ENCODE measurements at places on chromosomes 6 and 20.
A peak's percentile ranks its signal among the peaks of the same experiment; 100 is the strongest.

DNA sequence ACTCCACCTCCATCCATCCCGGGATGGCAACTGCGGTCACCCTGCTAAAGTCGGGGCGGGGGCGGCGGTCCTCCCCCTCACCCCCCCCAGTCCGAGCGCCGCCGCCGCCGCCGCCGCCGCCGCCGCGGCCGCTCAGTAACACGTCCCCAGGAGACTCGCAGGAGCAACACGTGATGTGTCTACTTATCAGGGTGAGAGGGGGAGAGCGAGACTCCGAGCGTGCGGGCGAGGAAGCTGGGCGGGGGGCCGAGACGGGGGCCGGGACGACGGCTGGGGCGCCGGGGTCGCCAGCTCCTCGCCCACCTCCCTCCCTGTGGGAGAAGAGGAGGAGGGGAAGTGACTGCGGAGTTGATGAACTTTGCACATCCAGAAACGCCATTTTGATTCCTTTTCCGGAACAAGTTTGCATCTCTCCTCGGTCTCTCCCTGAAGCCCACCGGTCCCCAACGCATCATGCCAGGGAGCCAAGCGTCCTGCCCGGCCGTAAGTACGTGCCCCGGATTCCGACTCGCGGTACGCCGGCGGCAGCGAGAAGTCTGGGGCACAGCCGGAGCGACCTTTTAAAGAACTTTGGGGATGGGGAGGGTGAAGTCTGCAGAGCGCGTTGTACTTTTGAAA lies at the start of gene RREB1:
TSS of gene RREB1 (plus strand) at position 384 of the 618 bp plus-strand sequence. CDS start 73,951 bp downstream, outside the sequence.
- DNase-seq, result peak; percentile 63

GRCh38 chr20:59032713-59033059 lies 551 bp upstream of the ATP5F1E start:
- DNase-seq, result no peak

DNA sequence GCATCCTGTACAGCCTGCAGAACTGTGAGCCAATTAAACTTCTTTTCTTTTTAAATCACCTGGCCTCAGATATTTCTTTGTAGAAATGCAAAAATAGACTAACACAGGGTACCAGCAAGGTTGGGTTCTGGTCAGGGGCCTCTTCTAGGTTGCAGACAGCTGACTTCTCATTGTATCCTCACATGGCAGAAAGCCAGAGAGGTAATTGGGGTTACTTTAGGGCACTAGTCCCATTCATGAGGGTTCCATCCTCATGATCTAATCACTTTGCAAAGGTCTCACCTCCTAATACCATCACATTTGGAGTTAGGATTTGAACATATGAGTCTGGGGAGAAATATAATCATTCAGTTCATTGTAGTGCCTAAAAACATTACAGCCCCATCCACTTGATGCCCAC lies 101.5 kb downstream of the LCA5 start:
- DNase-seq, result no peak

GRCh38 chr6:151290877-151291721 lies 51.3 kb downstream of the AKAP12 start:
- DNase-seq, result no peak

DNA sequence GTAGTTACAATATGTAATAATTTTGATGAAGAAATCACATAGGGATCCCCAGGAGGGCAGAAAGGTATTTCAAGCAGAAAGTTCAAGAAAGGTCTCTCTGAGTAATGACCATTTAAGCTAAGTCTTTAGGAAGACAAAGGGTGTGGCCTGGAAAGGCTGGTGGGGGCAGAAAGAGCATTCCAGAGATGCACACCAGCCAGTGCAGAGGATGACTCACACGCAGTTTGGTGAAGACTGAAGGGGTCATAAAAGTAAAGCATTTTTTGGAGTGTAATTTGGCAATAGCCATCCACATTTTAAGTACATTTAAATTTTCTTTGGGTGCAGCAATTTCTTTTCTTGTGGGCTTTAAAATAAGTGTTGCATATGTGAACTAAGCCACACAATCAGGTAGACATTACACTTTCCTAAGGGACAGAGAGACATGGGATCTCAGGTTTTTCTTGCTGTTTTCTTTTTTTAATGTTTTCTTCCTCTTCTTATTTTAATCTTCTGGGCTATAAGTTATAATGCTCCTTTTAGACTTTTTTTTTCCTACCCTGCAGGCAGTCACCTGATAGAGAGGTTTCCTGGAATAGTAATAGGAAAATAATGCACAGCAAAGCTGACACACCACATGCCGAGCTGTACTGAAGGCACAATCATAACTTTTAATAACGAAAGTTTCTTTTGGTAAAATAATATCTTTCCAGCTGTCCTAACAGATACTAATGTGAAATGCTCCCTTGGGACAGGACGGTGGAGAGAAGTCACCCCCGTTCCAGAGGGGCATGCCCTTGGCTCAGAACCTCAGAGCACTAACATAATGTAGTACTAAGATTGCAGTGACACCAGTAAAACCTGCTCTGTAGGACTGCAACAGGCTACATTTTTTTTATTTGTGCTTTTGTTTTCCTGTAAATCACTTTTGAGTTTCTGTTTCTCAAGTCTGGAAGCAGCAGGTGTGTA lies 49.6 kb upstream of the PTPRK start:
- no peak for DNase-seq

GRCh38 chr6:96015518-96016333 lies at the start of gene FUT9:
Gene FUT9 (plus strand): TSS chr6:96015974. CDS start chr6:96203156, 187,182 bp downstream.
- peak; percentile 2 for DNase-seq

- DNase-seq, result no peak
These were observed 33.3 kb upstream of the THBS2 start for GRCh38 chr6:169286961-169287360.

- DNase-seq, result no peak
These were observed 8.9 kb downstream of the ESF1 start for GRCh38 chr20:13775867-13776266.

- DNase-seq, result no peak
These were observed 57.3 kb downstream of the UBE2V1 start for GRCh38 chr20:50055524-50056083.

DNA sequence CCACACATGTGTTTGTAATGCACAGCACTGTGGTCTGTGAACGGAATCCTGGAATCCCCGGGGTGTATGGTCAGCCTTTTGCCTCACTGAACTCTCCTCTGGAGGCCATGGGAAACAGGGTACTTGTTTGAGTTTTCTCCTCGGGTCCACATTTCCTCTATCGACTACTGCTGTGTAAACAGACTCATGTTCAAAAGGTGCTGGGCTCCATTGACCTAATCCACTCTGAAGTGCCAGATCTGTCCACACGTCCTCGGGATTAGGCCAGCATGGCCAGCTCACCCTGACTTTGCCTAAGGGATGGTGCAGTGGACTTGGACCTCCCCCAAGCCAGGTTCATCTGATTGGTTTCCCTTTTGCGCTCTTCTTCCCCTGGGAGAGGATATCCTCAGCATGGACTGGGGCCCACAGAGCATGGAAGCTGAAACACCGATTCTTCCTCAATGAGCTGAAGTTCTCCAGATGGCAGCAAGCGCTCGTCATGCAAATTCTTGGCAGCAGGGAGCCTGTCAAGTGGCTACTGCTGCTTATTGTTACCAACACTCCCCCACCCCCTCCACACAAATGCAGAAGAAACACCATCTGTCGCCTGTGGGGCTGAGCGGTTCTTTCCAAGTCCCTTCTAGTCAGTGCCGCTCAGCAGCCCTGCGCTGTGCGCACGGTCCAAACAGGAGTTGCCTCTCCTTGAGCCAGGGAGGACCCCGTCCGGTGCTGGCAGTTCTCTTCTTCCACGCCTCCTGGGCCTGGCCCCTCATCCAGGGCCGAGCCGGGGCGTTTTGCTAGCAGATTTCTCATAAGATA lies 292.6 kb upstream of the MARCKS start:
- DNase-seq, result peak; percentile 86

GRCh38 chr20:22620342-22620741 lies 36.0 kb upstream of the FOXA2 start:
- no peak for DNase-seq

DNA sequence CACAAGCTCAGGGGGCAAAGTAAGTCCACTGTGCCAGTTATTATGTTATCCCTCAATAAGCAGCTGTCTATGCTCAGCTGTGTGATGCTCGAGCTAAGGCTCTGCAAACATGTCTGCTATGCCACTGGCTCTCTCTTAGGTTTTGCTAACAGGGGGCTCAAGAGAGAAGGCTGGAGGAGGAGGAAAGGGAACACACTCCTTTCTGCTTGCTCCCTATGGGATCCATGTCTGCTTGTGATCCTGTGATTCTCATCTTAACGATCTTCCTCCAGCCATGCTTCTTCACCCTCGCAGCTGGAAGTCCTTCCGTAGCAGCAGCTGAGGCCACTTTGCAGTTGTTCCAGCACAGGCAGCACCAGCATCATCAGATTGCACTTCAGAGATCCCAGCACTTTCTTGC lies 37.0 kb upstream of the IGF2R start:
- no peak for DNase-seq

DNA sequence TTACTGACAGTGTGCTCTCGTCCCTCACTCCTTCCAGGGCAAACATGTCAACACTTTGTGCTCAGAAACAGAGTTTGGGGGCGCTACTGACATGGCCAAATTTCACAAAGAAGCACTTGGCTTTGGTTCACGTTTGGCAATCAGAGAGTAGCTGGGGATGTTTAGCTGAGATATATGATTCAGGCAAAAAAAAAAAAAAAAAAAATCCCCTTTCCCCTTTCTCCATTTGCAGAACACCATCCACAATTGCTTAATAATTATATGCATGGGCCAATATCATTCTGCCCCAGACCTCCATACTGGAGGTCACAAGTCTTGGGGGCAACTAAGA lies 128.4 kb upstream of the ADGRF1 start:
- DNase-seq, result no peak

DNA sequence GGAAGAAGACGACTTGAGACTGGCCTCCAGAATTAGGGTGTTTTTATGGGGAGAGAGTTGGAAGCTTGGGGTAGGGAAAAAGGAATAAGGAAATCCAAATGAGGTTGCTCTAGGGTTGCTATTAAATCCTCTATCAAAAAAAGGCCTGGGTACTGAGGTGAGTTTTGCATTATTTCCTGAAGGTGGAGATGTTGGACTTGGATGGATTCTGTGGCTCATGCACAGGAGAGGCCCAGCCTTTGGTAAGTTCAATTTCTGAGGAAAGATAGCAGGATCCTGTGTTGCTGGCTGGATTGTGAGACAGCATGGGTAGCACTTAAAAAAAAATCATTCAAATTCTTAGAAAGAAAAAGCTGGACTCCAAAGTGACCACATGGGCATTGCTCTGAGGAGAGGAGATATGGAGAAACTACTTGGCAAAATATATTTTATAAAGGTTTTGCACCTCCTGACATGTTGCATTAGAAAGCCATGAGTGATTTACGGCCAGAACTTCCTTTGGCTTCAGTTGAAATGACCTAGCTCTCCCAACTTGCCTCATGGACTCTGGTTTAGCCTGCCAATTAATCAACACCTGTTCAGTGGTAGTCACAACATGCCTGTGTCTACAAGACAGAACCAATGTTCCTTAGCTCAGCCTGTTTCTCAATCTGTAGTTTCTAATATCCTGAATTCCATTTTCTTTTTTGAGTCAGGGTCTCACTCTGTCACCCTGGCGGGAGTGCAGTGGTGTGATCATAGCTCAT lies 152.1 kb upstream of the RALGAPA2 start:
- no peak for DNase-seq

DNA sequence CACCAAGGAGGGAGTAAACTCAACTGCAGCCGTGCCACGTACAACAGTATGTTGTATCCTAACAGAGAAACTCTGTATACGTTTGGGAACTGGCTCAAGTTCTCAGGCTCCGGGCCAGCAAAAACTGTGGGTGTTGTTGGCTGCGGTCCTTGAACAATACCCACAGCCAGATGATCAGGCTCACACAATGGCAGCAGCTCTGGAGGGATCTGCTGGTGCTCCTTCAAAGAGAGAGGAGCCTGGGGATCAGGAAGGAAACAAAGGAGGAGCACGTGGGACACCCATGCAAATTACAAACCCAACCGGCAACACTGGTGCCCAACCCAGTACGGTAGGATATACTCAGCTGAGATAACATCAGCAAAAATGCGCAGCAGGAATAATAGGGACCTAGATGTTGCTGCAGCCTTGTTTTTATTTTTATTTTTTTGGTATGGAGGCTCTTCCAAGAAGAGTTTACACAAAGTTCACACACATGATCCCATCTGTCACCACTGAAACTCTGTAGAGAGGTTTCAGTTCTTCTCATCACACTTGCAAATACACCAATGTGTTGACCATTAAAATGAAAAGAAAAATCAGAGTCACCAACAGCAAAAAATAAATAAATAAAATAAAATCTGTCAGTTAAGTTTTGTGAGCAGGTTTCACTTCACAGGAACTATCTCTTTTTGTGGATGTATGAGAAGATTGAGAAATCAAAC lies 41.2 kb upstream of the PDE10A start:
- DNase-seq, result no peak

DNA sequence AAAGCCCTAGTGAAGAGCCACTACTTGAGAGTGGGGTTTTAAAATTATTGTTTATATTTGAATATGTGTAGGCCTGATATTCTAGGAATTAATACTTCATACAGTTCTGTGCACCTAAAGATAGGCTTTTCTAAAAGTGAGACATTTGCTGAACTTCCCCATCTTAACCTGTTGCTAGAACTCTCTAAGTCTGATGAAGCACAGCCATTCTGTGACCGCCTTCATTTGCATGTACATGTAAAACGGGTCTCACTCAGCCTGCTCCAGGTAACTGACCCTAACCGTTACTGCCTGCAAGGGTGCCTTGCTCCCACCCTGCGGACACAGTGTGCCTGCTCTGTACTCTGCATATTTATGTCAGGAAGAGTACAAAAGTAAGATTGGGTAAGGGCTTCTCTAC lies 44.3 kb upstream of the IRF4 start:
- no peak for DNase-seq

- no peak for DNase-seq
These were observed 38.0 kb upstream of the PDE10A start for GRCh38 chr6:165701005-165701404.

- DNase-seq, result no peak
These were observed 9.6 kb downstream of the SRC start for GRCh38 chr20:37355252-37356180.

DNA sequence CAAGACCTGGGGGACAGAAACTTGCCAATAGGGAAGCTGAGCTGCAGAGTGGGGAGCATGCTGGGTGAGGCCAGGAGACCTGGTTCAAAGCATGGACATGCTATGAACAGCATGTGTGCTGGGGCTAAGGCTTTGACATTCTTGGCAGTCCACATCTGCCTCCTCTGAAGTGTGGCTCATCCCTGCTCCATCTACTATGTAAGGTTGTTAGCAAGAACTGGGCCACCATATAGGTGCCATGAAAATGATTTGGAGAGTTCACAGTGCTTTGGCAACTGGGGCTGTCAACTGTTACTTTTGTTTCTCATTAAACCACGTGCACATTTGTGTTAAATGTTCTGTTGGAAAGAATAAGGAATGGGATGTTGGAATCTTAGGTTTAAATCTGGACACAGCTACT lies 311.1 kb downstream of the CDC5L start:
- no peak for DNase-seq

- DNase-seq, result no peak
These were observed 142.5 kb upstream of the PREP start for GRCh38 chr6:105545228-105545920.

GRCh38 chr6:128663238-128663637 lies 142.8 kb upstream of the PTPRK start:
- DNase-seq, result no peak

DNA sequence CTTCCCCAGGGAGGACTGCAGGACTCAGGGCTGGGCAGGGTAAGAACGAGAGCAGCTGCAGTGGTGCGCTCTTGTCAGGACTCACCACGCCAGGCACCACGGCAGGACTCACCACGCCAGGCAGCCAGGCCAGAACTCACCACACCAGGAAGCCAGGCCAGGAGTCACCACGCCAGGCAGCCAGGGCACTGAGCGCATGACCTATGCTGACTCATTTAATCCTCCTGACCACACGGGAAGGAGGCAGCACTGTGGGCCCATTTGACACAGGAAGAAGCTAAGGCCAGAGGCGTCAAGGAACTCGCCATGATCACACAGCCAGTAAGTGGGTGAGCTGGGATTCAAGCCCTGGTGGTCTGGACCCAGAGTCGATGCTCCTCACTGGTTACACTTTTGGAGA lies 189.3 kb downstream of the PREX1 start:
- DNase-seq, result no peak
